ENCODE measurements at places on chromosomes 1 and 21. TPM values are rescaled to one million over a fixed set of nuclear protein-coding genes. Genes with fewer than 3 reads are reported as not detected.

The OR10Z1 gene
- not detected for total RNA-seq

The BGLAP gene
- total RNA-seq: not detected

The RPRD2 gene
- 5.4 TPM for total RNA-seq

The GBP5 gene
- not detected for total RNA-seq

The CYP4A11 gene
- not detected for total RNA-seq

The TMEM50A gene
- 57.8 TPM for total RNA-seq

The FCGR3B gene
- total RNA-seq: not detected

The LEMD1 gene
- 15.0 TPM for total RNA-seq

GRCh38 chr1:17567582-17567981 is 28.1 kb downstream of the ARHGEF10L start:
- DNase-seq: no peak

- peak; percentile 72 for DNase-seq
Measured at GRCh38 chr1:84688463-84689061, 1.7 kb downstream of the SSX2IP start.

DNA sequence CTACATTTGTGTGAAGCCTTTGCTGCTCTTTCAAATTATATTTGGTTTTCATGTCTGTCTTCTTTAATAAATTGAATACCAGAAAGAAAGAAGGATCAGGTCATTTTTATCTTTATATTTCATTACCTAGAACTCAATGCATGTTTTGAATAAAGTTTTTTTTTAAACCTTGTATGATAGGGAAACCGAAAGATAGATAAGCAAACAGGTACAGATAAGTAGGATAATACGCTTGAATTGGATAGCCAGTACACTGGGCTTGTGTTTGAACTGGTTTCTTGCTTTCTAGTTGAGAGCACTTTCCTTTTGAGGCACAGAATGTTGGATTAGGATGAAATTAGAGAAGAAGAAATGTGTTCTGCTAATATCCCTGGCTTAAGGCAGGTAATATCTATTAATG is 46.9 kb downstream of the PKN2 start:
- DNase-seq: peak; percentile 13

DNA sequence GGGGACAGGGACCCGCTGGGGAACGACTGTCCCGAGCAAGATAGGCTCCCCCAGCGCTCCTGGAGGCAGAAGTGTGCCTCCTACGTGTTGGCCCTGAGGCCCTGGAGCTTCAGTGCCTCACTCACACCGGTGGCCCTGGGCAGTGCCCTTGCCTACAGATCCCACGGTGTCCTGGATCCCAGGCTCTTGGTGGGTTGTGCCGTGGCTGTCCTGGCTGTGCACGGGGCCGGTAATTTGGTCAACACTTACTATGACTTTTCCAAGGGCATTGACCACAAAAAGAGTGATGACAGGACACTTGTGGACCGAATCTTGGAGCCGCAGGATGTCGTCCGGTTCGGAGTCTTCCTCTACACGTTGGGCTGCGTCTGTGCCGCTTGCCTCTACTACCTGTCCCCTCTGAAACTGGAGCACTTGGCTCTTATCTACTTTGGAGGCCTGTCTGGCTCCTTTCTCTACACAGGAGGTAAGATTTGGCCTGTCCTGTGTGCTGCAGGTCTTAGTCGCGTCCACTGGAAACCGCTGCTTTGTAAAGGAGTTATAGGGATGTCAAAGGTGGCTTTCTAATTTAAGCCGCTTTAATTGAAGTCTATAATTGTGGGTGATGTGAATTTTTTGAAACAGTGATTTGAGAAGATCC is 717 bp downstream of the UBIAD1 start:
- no peak for DNase-seq

DNA sequence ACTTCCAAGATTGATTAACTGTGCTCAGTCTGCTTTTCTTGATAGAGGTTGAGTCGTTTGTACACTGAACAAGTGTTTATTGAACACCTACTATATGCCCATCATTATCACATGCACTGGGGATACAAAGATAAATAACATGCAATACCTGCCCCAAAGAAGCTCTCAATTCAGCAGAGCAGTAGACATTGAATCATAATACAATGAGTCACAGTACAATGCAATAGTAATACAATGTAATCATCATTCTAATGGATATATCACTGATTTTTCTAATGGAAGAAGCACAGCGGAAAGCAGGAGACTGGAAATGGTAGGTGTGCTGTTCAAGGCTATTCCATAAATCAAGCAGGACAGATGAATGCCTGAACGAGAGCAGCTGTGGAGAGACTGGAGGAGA is 3.7 kb upstream of the SEC16B start:
- no peak for DNase-seq

GRCh38 chr1:66343569-66344325 is 190.2 kb upstream of the SGIP1 start:
- DNase-seq: no peak

GRCh38 chr1:37497832-37498231 is 16.7 kb downstream of the MEAF6 start:
- DNase-seq: peak; percentile 39

DNA sequence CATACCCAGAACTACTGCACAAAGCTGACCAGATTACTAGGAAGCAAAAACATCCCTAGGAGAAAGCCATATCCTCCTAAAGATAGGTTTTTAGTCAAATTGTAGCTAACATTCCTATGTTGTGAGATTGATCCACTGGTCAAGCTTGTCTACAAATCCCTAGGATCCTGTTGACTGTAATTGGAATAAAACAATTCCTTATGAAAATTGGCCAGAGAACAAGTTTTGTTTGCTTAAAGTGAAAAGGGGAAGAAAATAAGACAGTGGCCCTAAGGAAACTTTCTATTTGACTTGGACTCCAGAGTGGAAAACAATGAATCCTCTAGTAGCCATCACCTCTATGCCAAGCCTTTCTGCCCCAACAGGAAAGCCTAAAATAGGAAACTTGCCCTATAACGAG is 645.2 kb upstream of the USP24 start:
- no peak for DNase-seq

GRCh38 chr1:192786576-192786975 is 22.3 kb upstream of the RGS2 start:
- DNase-seq: no peak

- no peak for DNase-seq
Measured at GRCh38 chr21:45995686-45996179, 14.2 kb downstream of the COL6A1 start.

- DNase-seq: no peak
Measured at GRCh38 chr1:201556841-201557571, 18.1 kb downstream of the NAV1 start.

DNA sequence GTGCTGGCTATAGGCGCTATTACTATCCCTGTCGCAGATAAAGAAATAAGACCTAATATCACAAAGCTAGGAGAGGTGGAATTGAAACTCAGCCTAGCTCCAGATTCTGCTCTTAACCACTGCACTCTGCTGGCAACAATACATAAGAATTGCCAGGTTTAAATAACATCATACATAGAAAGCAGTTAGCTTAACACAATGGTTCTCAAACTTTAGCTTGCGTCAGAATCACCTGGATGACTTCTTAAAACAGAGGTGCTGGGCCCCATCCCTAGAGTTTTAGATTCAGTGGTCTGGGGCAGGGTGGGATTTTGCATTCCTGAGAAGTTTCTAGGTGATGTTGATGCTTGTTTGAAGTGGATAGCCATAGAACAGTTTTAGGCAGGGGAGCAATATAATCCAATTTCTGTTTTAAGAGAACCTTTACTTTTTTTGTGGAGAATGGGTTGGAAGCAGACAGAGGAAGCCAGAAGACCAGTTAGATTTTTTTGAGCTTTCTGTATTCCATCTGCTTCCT is 1.1 kb upstream of the POMGNT1 start:
- DNase-seq: no peak

- no peak for DNase-seq
Measured at GRCh38 chr1:218677026-218677425, 331.9 kb downstream of the TGFB2 start.

Measured in G401 (cell line).